ENCODE measurements at places on chromosomes 12 and 14.

DNA sequence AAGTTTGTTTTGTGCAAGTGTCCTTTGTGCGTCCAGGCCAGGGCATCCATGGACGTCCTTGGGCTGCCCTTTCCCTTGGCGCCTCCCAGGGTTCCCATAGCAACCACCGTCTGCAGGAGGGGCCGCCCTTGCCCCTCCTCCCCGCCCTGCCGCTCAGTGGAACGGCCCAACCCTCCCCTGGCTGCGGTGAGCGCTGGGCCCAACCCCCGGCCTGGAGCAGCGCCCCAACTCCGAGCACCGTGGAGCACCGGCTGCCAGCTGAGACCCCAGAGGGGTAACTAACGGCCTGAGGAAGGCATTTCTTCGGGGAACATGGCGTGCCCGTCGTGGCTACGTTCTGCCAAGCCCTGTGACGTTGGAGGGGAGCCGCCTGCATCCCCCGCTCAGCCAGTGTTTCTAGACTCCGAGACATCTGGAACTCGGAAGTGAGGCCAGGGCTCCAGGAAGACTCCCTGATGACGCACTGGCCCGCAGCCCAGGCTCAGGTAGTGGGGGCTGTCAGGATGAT is 5.3 kb upstream of the ACACB start:
- peak; percentile 5 for DNase-seq

DNA sequence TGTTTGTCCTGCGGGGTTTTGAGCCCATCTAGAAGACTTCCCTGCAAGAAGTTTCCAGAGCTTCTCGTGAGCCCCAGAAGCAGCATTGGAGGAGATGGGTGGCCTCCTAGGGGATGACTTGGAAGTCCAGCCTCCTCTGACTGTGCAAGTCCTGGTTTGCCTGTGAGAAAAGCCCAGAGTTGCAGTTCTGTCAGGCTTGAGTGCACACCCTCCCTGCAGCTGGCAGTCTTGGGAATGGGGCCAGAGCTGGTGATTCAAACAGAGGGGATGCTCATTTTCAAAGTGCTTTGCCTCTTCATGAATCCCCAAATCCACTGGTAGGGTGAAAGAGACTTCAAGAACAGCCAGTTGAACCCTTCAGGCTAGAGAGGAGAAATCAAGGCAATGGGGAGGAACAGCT is 3.9 kb upstream of the PPP1R1A start:
- no peak for DNase-seq

- DNase-seq = no peak
Observed at GRCh38 chr14:22955702-22956569, 954 bp downstream of the HAUS4 start.

DNA sequence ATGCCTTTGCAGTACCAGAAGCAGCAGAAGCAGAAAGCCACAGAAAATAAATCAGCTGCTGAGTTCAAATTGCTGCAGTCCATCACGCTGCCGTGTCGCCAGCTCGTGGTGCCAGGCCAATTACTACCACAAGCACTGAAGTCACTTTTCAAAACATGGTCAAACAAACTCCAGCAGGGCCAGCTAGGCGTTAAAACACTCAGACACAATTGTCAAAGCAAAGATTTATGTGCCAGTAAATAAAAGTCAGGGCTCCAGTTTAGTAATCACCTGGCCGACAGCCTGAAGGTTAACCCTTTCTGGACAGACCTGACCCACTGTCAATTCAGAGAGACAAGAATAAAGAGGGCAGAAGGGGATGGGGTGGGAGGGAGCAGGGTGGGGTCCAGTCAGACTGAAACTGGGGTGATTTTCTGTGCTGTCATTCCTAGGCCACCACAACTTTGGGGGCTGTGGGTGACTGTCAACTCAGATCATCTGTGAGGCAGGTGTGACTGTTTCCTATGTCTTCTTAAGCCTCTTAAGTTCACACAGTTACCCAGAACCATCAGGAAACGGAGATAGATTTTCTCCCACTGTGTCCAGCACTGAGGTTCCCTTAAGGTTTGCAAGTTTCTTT is 109.8 kb upstream of the FUT8 start:
- no peak for DNase-seq

DNA sequence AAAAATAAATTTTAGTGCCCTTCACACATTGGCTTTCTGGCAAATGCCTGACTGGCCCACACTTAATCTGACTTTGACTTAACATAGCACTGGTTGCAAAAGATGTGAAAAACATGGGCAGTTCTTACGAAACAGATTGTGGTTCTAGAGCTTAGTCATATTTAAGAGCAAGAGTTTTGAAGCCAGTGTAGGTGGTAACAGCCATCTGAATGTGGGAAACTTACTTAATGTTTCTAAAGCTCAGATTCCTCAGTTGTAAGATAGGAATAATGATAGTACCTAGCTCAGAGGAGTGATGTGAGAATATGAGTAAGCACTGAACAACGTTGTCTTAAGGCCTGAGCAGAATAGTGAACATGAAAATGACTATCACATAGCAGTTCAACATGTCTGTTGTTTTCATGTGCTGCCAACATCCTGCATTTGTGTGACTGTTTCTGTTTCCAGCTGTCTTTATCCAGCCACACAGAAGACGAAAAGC is 262.7 kb downstream of the SYT1 start:
- no peak for DNase-seq

- no peak for DNase-seq
Observed at GRCh38 chr14:92683041-92683440, 65.4 kb downstream of the LGMN start.

GRCh38 chr12:42855362-42855950 is 265.9 kb upstream of the PRICKLE1 start:
- no peak for DNase-seq

DNA sequence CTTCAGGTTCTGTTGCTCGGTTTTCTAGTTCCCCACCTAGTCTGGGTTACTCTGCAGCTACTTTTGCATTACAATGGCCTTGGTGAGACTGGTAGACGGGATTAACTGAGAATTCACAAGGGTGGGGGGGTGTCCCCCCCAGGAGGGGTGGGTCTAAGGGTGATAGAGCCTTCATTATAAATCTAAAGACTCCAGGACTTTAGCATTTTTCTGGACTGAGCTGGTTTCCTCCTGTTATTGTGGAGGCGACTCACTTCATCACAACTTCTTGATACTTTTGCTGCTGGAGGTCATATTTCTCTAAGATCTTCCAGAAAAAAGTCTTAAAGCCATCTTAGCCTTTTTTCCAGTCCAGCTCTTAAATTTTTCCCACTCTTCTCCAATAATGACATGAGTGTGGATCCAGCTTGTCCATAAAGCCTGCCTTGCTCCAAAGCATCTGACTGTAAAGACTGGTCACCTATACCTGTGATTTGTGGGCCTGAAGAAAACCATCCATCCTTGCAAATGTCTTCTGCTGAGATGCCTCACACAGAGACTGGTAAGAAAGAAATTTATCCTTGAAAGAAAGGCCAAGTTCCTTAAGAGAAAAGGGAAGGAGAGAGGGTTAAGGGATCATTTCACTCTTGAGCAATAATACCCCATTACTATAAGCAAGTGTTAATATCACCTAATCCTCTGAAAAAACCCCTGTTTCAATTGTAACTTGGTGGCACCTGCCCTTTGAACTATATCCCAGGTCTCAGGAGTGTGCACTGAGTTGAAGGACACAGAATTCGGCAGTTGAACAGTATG is 19.7 kb upstream of the SLC2A14 start:
- no peak for DNase-seq

GRCh38 chr14:41615011-41615595 is 8.4 kb downstream of the LRFN5 start:
- no peak for DNase-seq

GRCh38 chr12:117968826-117969659 is at the start of gene KSR2:
KSR2 (minus strand) TSS chr12:117968990; CDS start chr12:117968255, 735 bp downstream.
- no peak for DNase-seq

DNA sequence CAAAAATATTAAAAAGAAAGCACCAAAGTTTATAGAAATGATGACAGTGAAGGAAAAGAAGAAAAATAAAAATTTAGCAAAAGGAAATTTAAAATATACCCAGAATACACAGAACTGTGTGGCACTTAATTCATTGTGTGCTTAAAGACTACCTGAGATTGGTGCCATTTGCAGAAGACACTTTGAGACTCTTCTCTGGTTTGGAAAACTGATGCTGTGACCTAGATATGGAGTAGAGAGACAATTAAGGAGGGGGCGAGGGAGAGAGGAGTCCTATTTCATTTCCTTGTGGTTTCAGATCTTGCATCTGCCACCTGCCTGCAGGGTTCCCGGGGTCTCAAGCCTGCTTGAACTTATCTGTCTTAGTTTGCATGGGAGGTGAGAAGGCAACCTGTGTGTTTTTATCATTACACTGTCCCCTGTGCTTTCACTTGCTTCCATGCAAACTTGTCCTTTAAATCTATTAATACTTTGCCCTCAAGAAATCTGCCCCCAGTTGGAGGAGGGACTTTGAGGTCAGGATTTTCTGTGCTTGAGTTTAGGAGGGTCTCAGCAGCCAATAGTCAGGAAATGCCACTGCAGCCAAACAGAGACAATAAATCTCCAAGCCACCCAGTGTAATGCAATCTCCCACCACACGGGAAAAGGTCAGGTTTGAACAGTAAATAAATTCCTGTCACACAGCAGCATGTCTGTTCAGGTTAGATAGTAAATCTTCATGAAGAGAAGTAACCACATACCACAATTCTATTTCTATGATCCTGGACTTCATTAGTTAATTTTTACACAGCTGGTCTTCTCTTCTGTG is 119.4 kb downstream of the CAND1 start:
- no peak for DNase-seq

- no peak for DNase-seq
Observed at GRCh38 chr14:32064931-32065330, 12.2 kb upstream of the ARHGAP5 start.

GRCh38 chr14:49033131-49033530 is 553.0 kb downstream of the RPS29 start:
- DNase-seq = no peak

GRCh38 chr12:122860040-122860853 is 25.0 kb downstream of the HIP1R start:
- peak; percentile 70 for DNase-seq

DNA sequence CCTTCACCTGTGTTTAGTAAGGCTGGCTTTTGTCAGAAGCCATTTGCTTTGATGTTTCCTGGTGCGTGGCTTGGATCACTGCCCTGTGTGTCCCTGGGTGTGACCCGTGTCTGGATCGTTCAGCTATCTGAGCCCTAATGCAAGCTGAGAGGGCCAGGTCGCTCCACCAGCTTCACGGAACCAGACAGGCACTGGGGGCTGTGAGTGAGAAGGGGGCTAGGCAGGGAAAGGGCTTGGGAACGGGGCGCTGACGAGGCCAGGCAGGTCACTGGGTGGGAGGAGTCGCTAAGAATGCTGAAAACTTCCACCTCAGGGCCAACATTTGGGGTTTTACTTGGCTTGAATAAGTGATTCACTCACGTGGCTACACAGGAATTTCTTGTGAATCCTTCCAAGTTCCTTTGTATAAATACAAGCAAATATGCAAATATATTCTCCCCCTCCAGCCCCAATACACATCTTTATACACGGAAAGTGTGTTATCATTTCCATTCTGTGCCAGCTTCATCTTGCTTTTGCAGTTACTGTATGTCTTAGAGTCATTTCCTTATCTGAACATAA is 24.2 kb upstream of the MMP17 start:
- DNase-seq = no peak

DNA sequence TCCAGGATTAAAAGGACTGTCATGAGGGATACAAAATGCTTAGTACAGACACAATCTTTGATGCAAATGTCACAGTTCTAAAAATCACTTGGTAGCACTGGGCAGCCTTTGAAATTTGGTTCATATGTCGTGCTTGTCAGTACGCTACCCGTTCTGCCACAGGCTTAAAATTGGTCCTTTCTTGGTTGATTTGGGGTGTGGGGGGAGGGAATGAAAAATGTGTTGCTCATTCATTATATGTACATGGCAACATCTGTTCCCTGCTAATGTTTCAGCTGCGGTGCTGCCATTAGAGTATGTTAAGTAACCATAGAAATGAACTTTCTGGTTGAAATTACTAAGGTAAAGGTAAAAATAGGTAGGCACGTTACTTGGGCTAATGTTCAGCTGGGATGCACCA is 155.4 kb upstream of the ARHGAP5 start:
- no peak for DNase-seq

DNA sequence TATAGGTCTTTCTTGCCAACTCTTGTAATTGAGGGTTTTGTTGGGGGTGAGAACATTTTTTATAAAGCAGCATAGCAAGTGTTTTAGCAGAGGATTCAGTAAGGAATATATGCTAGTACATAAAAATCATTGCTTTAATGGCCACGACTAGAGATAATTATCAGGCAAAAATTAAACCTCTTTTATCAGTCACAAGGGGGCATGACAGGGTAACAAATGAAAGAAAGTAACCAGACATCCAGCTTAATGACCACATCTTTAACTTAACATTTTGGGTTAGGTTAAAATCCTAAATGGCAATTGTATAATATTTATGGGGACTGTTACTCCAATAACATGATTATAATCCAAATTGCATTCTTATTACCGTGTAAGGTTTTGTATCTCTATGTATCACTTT is 119.6 kb downstream of the LRRIQ1 start:
- no peak for DNase-seq

DNA sequence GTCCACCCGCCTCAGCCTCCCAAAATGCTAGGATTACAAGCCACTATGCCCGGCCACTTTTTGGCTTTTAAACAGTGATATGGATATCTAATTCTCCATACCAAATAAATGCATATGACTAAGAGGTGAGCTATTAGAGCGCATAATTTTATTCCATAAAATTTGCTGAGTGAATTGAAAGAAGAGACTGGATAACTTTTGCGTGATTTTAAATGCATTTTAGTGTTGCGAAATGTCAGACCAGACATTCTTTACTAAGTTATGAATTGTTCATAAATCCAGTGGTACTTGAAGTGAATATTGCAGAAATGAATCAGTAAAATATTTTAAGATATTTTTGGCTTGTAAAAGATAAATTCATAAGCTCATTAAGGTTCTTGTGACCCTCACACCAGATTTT is 50.9 kb upstream of the DIP2B start:
- no peak for DNase-seq

GRCh38 chr12:117587631-117588287 is 226.3 kb upstream of the NOS1 start:
- no peak for DNase-seq

DNA sequence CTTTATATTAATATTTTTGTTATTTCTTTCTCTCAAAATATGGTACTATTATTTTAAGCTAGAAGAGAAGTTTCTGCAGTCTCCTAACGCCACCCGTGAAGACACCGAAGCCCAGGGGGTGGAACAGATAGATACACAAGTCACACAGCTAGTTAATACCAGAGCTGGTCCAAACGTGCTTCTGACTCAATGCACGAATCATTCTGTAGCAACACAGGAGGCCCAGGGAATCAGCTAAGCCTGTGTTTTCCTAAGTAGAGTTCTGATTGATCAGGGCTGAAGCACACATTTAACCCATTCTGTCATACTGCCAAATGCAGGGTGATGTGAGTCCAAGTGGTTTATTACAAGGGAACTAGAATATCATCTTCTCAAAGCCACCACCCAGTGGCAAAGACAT is 116.9 kb upstream of the PWP1 start:
- DNase-seq = no peak

DNA sequence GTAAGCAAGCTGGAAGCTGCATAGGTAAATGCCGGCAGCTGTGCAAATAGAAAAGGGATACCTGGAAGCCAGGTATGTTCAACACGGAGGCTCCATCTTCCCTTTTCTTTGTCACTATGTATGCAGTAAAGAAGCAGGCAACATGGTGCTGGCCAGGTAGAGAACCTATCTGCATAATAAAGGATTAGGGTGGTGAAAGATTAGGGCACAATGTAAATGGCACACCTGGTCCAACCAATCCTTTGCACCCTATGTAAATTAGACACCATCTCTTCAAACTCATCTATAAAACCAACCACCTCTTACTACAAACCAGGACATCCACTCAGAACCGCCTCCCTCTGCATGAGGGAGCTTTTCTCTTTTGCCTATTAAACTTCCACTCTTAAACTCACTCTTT is 32.3 kb downstream of the RPS29 start:
- no peak for DNase-seq

GRCh38 chr14:61488417-61489401 is 167.3 kb downstream of the PRKCH start:
- no peak for DNase-seq
